ENCODE measurements at places on chromosomes 4 and X. TPM values are rescaled to one million over a fixed set of nuclear protein-coding genes. Genes with fewer than 3 reads are reported as not detected.

Gene RASL11B
- 0.60 TPM for total RNA-seq

Gene FAM47E
- total RNA-seq: 3.3 TPM

Gene ALPK1
- total RNA-seq: 5.0 TPM

Gene MAGEA2
- not detected for total RNA-seq

Gene NDNF
- 1.1 TPM for total RNA-seq

Gene ALB
- 99,767 TPM for total RNA-seq

Gene CCDC120
- total RNA-seq: 4.7 TPM

Gene APLN
- 1.2 TPM for total RNA-seq

Gene PDLIM3
- total RNA-seq: 1.7 TPM

Gene PDCL2
- total RNA-seq: not detected

Gene STK32B
- total RNA-seq: 0.25 TPM

DNA sequence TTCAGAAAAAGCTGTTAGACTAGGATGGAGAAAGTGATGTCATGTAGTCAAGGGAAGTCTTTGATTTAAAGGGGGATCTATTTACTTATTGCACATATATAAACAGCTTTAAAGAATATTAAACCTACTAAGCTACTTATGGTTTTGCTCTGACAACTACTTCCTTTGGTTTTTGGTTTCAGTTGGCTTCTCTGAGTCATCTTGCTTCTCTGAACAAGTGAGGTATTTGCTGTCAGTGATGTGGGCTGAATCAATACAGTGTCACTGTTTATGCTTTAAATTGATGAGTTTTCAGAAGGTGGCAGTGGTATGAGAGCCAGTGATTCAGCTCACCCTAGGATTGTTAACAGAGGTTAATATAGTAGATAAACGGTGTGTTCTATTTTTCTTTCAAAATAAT, 75.1 kb downstream of the CEP44 start:
- no peak for DNase-seq

GRCh38 chr4:47010912-47011446, 17.6 kb upstream of the GABRA4 start:
- no peak for DNase-seq

- no peak for DNase-seq
Measured at GRCh38 chrX:30270639-30271038, 23.7 kb downstream of the MAGEB1 start.

DNA sequence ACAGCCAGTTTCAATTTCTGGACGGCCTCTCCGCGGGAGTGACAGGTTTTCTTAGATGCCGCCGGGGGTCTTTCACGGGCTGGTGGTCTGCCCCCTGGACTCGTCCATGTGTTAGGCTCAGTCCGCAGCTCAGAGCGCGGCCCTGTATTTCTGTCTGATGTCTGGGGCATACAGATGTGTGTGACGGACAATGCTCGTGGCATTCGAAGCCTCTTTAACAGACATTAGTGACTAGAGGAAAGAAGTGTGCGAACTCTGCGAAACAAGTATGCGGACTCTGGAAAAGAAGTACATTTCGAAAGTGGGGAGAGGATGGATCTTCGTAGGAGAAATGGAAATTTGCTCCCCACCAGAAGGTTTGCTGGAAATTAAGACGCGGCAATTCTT, 793 bp upstream of the DCUN1D4 start:
- no peak for DNase-seq

GRCh38 chrX:35076061-35076460, 133.5 kb downstream of the FAM47B start:
- no peak for DNase-seq

- peak; percentile 88 for DNase-seq
Measured at GRCh38 chrX:129982300-129983251, at the start of gene BCORL1. BCORL1 (plus strand) TSS chrX:129982635; CDS start chrX:130005232, 22,597 bp downstream.

GRCh38 chr4:188976644-188977115, 837.4 kb downstream of the TRIML1 start:
- DNase-seq: no peak

DNA sequence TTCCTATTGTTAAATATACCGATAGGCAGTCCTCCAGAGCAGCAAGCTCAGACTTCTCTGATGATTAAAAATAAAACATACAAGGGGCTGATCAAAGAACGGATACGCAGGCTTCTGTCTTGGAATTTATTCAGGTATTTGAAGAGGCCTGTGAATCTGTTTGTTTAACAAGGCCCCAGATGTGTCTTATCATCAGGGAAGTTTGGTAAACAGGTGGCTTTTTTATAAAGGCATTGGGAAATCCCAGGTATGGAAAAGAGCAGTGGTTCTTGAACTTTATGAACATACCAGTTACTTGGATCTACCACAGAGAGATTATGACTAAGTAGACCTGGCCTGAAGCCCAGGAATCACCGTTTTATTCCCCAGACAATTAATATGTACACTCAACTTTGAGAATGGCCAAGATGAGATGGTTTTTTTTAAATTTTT, 47.9 kb downstream of the SOWAHB start:
- no peak for DNase-seq

DNA sequence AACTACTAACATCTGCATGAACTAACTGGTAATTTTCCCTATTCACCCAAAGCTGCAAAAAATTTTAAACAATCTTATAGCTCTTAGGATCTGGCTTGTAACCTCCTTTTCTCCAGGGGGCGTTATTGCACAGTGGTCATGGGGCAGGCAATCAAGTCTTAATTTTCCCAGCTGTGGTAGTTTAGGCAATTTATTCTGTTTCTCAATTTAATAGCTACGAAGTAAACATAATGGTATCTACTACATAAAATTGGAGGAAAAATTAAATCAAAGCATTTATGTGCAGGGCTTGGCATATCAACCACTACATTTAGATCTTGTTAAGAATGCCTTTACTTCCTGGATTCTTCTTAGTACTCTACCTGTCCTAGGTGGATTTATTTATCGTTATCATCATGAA, 137.4 kb upstream of the GUCY1A1 start:
- no peak for DNase-seq

DNA sequence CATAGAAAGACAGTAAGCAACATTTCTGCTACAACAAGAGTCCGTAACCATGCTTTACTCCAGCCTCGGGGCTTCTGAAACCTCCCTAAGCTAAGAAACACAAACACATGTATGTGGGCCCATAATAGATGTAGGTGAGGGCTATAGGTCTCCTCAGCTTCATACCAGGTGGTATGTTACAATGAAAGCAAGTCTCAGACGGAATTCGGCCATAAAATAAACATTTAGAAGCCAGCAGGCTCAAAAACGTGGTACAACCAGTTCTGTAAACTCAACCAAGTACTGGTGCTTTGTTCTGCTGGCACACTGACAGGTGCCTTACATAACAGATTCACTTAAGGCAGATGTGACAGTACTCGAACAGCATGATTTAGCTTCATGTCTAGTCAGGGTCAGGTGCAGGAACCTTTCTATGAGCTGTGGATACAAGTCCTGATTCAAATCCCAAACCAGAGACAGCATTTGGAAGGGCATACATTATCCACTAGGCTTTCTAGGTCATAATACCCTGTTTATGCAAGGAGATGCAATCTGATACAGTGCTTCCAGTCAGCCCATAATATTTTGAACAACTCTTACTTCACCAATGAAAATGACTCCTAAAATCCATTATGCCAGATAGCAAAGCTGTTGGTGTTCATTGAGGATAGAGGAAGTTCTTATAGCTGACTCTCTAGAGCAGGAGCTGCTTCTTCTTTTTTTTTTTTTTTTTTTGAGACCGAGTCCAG, 113.8 kb upstream of the ENPP6 start:
- peak; percentile 88 for DNase-seq

DNA sequence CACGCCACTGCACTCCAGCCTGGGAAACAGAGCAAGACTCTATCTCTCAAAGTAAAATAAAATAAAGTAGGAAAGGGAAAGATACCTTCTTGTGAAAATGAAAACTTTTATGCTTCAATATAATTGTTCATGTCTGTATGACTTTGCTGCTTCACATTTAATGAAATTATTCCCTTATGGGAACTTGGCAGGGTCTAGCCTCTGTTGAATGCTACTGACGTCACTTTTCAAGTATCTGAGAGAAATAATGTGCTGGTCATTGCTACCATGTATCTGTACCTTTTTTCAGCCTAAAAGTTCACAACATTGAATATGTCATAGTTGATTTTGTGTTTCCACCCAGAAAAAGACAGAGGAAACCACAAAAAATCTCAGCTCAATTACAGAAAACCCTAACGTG, 65.2 kb downstream of the PRDM5 start:
- DNase-seq: no peak

DNA sequence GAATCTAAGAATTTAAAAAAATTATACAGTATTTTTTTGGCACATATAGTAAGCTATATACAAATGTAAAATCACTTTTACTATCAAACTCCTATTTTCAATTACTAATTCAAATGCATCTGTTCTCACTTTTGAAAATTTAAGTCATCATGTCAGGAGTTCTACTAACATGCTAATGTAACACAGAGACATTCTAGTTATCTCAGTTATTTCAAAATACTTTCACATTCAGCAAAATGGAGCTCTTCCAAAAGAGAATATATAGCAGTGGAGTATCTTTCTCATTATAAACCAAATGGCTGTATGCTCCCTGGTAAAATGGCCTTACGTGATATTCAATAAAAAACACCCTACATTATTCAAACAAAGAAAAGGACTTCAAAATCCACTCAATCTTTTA, 42.3 kb downstream of the RFC1 start:
- DNase-seq: no peak

DNA sequence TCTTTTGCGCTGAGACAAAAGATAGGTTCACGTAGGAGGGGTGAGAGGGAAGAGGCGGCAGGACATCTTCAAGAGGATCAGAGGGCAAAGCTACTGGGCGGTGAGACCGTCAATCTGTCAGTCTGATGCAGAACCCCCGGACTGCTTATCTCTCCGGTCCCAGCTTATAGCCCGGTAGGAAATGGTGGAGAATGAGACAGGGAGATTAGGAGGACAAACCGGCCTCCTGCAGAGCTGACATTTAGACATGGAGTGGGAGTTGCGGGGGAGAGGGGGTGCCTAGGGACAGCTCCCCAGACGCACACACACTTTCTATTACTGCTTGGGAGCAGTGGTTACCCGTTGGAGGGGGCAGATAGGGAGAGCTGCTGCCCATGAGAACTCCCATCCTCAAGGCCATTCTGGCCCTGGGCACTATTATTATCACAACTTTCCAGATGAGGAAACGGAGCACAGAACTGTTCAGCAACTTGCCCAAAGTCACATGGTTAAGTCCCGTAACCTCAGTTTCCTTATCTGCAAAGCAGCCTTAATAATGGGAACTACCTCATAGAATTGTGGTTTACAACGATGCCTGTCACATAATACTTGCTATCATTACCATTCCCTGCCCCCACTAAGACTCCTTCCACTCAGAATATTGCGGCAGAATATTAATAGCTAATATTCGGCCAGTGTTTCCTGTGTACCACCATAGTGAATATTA, 1.1 kb upstream of the HDAC6 start:
- DNase-seq: no peak

GRCh38 chrX:41029332-41029731, 55.9 kb upstream of the USP9X start:
- peak; percentile 71 for DNase-seq

GRCh38 chr4:118154649-118155048, 120.4 kb downstream of the NDST3 start:
- no peak for DNase-seq

DNA sequence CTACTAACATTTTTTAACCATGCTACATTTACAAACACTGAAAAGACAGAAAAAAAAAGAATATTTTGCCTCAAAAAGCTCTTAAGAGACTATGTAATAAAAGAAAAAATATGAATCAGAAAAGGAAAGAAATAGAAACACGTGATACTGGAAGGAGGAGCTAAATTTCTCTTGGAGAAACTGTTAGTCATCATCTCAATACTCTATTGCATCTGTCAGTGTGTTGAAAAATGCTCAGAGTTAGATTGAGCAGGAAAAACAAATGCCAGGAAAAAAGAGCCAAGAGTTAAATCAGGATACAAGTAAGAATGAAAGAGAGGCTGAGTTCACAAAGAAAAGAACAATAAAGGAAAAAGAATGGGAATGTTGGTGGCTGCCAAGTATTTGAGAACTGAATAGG, 2.6 kb downstream of the RAB28 start:
- no peak for DNase-seq

DNA sequence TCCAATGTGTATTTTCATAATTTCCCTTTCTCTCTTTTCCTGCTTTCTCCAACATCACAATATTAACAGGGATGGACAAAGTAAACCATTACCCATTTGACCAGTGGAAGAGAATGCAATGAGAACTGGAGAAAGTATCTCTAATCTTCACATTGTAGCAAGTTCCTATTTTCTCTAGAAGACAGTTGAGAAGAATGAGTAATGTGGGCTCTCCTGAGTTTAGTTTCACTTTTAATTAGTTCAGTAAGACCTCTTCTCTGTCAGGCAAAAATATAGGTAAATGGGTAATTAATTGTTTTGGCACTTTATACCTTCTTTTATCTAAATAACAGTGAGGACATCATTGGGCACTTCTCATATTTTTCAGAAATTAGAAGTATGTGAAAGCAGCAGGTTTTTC, 602.0 kb downstream of the GLUD2 start:
- no peak for DNase-seq

DNA sequence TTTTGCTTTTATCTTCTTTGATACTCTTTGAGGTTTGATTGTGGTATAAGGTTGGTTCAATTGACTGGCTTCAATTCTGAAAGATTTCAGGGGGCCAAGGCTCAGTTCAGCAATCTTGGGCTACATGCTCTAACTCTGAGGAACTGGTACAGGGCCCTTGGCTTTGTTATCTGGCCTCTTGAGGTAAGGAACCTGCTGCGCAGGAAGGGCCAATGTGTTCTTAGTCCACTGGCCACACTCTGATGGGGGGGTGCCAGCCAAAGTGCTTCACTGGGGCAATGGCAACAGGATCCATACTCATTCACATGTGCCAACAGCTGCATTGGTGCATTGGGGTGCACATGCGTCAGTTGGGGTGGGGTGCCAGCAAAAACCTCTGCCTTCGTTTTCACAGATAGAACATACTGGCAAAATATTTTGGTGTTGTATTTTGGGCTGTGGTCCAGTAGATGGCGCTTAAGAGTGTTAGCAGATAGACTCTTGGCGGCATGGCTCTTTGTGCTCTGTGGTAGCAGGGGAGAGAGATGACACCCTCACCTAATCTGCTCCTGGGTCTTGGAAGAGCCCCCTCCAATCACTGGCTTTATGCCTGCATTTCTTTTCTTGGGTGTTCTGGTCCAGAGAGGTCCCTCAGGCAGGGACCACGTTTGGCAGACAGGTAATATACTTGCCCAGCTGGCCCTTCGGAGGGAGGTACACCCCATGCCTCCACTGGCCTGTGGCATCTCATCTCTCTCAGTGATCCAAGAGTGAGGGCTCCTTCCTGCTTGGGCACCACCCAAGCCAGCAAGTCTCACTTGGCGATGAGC, 42.9 kb downstream of the NDST3 start:
- no peak for DNase-seq

DNA sequence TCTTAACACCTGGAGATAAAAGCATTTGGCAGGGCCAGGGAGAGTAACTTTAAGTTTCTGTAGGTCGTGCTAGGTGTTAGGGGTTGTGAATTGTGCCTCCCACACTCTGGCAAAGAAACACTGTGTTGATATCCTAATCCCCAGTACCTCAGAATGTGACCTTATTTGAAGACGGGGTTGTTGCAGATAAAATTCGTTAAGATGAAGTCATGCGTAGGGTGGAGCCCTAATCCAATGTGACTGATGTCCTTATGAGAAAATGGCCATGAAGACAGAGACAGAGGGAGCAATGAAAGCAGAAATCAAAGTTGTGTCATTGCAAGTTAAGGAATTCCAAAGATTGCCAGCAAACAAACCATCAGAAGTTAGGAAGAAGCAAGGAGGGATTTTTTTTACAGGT, 40.5 kb upstream of the BBS12 start:
- DNase-seq: no peak

GRCh38 chr4:122100508-122100907, 51.6 kb upstream of the BLTP1 start:
- no peak for DNase-seq

- peak; percentile 49 for DNase-seq
Measured at GRCh38 chr4:173990869-173991210, 292.6 kb downstream of the FBXO8 start.

- DNase-seq: no peak
Measured at GRCh38 chrX:108025954-108026600, 18.8 kb upstream of the VSIG1 start.
